Lung (tissue), 17 donors: ENCODE measurements at places on chromosomes 5 and 9. TPM values are rescaled to one million over a fixed set of nuclear protein-coding genes. Genes with fewer than 3 reads are reported as not detected.

DNA sequence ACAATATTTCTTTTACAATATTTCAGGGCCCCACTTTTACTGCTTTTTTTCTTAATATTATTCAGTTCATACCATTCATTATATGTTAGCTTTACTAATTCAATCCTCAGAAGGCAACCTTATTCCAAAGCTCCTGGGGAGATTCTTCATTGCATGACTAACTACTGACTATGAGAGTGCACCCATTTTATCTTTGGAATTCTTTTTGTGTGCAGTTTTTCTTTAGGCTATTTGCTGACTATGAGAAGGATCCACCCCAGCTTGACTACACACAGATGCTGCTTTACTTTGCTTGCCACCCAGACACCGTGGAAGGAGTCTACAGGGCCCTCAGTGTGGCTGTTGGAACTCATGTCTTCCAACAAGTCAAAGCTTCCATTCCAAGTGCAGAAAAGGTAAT is 56.9 kb upstream of the IL7R start:
- DNase-seq, result no peak

DNA sequence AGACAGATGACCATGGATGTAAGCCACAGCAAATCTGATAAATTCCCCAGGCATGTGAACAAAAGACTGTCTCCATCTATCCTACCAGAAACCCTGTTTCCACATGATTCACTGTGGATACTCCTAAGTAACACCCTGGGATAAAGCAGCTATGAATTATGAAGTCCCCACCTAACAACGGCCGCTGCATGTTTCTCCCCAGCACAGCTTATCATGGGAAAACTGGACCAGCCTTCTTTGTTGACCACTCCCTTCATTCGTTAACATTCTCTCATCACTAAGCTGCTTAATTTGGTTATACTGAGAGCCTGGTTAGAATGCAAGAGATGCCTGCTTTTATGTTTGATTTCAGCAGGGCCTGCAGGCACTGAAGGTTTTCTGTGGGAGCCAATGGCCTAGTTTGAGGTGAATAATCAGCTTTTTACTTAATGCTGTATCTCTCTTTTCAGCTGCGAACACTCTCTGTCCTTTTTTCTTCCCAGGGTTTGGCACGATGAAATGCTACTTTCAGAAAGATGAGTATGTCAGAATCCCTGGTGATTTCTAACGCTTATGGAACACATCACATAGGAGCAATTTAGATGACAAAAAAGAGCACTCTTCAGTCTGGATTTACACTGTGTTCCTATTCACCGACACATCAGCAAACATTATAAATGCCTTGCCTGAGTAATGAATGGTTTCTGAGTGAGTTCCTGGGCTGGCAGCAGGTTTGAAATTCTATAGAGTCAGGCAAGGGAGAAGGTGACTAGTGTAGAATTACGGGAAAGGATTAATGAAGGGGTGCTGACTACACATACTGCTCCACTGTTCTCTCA is 318.4 kb upstream of the ZNF608 start:
- DNase-seq, result no peak

DNA sequence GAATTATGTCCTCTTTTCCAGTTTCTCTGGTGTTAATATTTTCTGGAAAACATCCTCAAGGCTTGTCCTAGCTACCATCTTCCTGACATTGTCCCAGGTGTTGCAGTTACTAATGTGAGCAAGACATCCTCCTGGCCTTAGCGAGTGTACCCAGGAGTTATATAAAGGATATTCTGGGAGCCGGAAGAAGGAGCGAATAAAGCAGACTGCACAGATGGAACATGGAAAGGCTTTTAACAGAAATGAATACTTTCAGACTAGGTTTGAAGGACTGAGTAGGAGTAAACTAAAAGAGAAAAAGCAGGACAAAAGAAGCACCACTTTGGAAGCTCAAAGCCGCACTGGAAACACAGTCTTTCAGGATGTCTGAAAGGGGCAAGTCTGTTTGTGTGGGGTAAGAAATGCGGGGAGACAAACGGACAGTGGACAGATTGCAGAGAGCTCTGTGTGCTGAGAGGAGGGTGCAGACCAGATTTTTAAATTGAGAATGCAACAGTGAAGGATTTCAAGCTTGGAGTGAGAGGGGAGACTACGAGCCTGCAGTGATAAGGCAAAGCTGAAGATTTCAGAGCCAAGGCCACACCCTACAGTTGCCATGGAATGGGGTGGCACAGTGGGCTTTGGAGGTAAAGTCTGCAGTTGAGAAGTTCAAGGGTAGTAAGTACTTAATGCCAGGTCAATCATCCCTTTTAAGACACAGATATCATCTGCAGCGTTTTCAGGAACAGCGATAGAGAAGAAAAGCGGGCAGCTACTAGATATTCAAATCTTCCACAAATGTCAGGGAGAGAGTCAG is 94.1 kb upstream of the TAF11L2 start:
- DNase-seq, result no peak

- peak; percentile 93 for DNase-seq
Observed at GRCh38 chr9:77896938-77897667, 134.5 kb downstream of the GNAQ start.

Gene BARHL1
- not detected for total RNA-seq
